SIG-M5 (cell line): ENCODE measurements at places on chromosomes 2 and 18.

- DNase-seq, result no peak
Measured at GRCh38 chr2:197358931-197359330, 48.4 kb upstream of the ANKRD44 start.

- no peak for DNase-seq
Measured at GRCh38 chr2:40466332-40466906, 14.5 kb upstream of the SLC8A1 start.

- DNase-seq, result no peak
Measured at GRCh38 chr18:40987581-40987980, 967.5 kb upstream of the PIK3C3 start.

DNA sequence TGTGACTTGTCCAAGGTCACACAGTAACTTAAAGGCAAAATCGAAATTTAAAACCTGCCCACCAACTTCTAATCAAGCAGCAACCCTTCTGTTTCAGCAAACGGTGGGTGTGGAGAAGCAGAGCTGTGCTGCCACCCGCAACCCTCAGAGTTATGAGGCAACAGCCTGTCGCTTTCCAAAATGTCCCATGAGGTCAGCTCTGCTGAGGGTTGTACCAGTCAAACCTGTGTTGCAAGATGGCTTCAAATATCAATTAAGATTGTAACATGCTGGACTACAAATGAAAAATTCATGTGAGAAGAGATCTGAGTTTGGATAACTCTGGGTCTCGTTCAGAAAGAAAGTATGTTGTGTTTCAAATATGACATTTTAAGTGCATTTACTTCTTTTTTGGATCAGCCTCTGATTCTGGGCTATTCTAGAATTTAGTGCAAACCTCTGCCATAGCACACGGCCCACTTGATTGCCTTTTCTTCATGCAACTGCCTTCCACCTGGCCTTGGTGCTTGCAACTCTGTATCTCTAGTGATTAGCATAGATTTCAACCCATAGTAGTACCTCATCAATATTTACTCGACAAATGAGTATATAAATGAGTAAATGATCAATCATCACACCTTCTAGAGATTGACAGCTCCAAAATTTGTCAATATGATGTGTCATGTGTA, 69.3 kb downstream of the TIMM21 start:
- DNase-seq, result no peak

GRCh38 chr2:225434014-225434413, 34.5 kb downstream of the NYAP2 start:
- DNase-seq, result no peak

- no peak for DNase-seq
Measured at GRCh38 chr2:128605931-128606330, 287.3 kb upstream of the HS6ST1 start.

- no peak for DNase-seq
Measured at GRCh38 chr2:8851811-8852560, 14.6 kb upstream of the KIDINS220 start.

GRCh38 chr2:36964496-36965058, 1.8 kb downstream of the STRN start:
- no peak for DNase-seq

DNA sequence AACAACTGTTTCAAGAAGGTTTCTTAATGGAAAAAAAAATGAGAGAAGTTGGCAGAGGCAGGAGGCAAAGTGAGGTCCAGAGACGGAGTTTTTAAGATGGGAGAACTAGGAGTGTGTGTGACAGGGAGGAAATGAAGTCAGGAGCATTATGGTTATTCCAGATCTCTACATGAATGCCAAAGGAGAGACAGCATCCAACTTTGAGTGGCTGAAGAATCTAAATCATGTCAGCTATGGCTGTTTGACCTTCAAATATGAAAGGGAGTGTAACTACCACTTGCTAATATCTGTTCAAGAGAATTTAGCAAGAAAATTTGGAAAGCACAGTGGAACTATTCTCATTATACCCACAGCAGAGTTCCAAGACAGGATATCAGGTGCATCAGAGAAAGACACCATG, 81.2 kb upstream of the CCBE1 start:
- no peak for DNase-seq

GRCh38 chr2:219912491-219912921, 285.1 kb downstream of the SLC4A3 start:
- no peak for DNase-seq

DNA sequence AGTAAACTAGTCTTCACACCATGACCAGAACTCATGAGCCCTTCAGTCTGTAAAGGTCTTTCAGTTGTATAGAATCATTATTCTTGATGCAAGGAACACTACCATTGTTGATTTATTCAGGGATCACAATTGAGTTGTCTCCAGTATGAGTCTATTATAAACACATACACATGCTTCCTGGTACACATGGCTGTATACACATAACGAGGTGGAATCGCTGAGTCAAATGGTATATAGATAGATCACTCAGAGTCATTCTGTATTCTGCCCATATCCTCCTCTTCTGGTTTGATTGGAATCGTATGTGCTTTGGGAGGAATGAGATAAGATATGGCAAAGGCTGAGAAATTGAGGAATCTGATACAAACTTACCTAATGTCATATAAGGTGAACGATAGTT, 216.0 kb downstream of the UBE2E3 start:
- no peak for DNase-seq

DNA sequence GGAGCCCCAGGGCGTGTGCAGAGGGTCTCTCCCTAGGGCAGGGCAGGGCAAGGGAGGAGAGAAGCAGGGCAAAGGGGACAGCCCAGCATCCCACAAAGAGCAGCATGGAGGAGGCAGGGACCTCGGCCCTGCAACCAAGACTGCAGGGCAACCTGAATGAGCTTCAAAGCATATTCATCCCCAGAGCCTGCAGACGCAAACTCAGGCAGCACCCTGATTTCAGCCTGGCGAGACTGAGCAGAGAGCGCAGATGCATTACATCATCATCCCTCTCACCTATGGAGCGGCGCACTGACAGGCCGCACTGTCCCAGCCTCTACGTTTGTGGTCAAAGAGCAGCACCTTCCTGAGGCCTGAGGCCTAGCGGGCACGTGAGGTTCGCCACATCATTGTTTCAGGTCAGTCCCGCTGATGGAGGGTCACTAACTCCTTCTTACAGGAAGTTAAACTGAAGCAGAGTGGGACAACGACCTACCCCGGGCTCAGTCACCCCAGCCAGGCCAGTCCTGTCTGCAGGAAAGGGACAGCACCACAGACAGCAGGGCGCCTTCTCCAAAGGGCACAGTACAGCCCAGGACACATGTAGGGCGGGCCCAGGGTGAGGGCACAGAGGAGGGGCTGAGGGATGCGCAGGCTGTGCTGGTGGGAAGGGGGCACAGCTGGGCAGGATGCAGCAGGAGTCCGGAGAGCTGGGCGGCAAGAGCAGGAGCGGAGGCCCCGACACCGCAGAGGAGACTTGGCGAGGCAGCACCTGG, 67.2 kb upstream of the RAB6C start:
- DNase-seq, result no peak

- no peak for DNase-seq
Measured at GRCh38 chr2:226312155-226312554, 487.5 kb downstream of the IRS1 start.

GRCh38 chr2:121372721-121373353, 87.8 kb upstream of the TFCP2L1 start:
- DNase-seq, result no peak

GRCh38 chr2:221981912-221982470, 316.8 kb downstream of the PAX3 start:
- no peak for DNase-seq

- DNase-seq, result peak; percentile 55
Measured at GRCh38 chr2:231227310-231228162, 29.1 kb downstream of the ARMC9 start.

- DNase-seq, result no peak
Measured at GRCh38 chr2:50241282-50241681, 790.6 kb downstream of the NRXN1 start.

DNA sequence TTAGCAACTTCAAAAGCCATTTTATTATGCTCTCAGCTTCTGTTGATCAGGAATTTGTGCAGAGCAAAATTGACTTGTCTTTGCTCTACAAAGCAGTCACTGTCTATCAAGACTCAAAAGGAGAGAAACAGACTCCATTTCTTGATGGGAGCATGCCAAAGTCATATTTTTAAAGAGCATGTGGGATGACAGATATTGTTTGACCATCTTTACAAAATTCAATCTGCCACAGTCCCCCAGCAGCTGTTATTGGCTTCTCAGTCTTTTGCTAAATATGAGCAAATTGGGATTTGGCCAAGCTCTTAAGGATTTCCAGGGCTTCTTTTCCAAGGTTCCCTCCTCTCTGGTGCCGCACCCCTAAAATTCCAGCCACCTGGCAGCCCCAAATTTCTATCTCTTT, 67.9 kb downstream of the TEX51 start:
- DNase-seq, result no peak

DNA sequence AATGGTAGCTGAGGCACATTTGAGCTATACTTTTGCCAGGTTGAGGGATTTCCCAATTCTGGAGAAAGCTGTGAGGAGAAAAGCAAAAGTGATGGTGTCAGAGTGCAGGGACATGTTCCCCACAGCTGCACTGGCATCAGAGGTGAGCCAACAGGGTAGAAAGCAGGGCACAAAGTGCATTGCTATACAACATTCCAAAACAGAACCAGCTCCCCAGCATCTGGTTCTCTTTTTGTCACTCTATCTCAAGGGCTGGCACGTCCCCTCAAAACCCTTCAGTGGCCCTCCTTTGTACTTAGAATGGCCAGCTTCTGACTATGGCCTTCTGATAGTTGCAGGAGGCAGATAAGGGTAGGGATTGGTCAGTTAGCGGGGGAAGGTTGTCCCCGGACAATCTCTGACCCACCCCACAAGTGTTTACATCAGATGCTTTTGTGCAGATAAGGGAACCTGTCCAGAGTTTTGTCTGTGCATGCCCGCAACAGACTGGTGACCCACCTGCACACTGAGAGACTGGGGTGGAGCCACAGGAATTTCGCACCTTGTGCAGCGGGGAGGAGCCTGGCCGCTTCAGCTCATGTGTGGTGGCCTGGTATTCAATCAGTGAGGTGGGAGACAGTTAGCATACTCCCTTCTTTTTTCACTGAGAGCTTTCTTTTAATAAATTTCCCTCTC, 31.0 kb upstream of the TMEM17 start:
- no peak for DNase-seq

DNA sequence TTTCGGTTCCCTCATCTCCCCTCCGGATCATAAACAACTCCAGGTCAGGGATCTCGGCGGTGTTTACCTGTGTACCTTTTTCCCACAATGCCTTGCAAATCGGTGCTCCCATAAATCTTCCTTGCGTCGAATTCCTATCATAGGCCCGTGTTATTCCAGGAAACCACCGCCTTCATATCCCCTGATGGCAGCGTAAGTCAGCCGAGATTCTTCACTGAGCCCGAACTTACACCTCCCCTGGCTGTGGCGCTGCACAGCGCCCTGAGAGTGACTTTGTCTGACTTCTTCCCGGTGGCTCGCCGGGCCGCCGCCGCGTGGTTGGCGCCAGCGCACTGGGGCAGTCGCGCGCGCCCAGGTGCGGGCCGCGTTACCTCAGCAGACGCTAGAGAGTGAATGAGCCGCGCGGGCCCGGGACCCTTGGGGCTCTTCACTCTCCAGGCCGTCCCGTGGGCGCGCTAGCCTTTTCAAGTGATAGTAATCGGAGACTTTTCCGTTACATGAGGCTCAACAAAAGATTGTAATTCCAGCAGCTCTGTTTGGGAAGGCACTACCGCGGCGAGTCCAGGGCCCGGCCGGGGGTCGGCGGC, 101.6 kb downstream of the SPTBN1 start:
- no peak for DNase-seq

GRCh38 chr2:70995426-70995729, 705 bp upstream of the TEX261 start:
- DNase-seq, result no peak

DNA sequence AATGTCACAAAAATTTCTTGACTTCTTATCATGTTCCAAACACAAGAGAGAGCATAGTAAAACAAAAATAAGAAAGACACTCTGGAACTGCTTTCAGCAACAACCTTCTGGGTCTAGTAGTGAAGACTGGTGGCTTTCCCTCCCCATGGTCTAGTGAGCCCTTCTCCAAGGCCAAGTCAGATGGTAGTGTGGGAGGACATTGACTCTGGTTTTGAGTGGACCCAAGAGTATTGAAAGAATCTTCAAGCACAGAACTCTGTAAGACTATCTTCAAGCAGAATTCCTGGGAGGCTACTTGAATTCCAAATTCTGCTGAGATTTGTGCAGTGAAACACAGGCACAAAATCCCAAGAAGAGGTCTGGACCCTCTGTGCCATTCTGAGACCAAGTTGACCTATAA, 21.1 kb downstream of the ANTXR1 start:
- no peak for DNase-seq

- DNase-seq, result no peak
Measured at GRCh38 chr2:197045115-197045514, 118.6 kb upstream of the PGAP1 start.

DNA sequence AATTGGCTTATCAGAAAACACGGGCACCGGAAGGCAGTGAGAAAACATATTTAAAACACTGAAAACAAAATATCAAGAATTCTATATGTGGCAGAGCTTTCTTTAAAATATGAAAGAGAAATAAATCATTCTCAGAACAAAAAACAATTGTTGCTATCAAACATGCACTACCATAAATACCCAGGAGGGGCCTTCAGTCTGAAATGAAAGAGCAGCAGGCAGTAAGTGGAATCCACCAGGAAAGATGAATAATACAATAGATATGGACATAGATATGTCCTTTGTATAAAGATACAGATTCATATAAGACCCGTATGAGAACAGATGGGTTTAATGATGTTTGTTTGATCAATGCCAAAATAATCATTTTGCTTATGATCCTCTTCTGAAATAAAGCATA, 142.0 kb downstream of the TMEM18 start:
- no peak for DNase-seq

- no peak for DNase-seq
Measured at GRCh38 chr2:16321256-16321655, 344.4 kb downstream of the CYRIA start.

DNA sequence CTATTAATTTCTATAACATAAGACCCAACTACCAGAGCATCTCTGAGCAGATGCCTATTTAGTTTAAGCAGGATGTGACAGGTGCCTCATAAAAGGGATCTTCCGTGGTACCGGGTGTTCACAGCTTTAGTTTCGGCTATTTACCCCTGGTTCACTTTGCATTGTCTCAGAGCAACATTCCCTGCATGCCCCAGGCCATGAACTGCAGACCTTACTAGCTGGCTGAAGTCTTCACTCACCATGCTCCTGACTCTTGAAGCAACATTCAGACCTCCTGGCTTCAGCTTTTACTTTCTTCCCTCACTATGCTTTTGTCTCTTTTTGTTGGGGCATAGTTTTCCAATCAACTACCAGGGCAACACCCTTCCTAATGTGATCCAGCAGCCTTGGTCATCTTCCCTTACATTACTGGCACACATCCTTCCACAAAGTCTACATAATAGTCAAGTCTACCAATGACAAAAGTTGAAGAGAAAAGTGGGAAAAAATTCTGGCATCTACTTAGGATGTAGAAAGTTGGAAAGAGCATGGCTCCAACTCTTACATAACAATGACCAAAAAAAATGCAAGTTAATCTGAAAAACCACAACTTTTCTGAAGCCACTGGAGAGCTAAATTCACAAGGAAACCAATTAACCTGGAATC, 99.2 kb downstream of the SESTD1 start:
- no peak for DNase-seq

DNA sequence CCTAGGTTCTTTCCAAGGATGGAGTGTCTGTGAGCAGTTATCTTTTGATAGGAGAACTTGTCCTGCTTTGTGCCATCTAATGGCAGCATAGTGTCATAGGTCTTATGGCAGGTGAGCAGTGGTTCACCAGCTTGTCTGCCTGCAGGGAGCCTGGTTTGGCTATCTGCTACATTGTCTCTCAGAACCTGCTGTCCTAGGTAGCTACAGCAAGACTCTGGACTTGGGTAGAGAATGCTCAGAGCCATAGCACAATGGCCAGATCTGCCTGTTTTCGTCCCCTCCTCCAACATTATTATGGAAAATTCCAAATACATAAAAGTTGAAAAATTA, 28.3 kb downstream of the AGFG1 start:
- no peak for DNase-seq
